ENCODE measurements at places on chromosomes 7 and 10.

DNA sequence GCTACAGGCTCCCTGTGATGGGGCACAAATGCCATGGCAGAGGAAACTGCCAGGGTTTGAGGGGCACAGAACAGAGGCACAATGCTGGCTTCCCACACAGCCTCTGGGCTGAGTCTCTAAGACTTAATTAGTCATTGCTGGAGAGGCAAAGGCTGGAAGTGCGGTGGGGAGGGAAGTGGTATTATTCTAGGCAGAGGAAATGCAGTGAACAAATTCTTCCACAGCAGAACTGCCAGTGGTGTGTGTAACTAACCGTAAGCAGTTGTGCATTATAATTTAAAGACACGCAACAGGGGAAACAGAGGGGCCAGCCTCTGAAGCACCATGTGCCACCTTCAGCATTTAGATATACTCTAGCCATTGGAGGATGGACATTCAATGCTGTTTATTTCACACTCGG, 12.8 kb downstream of the ICA1 start:
- DNase-seq, result no peak

GRCh38 chr7:20952916-20953315, 166.2 kb upstream of the SP8 start:
- DNase-seq, result no peak

- peak; percentile 7 for DNase-seq
Measured at GRCh38 chr10:132637477-132638129, 100.0 kb downstream of the INPP5A start.

DNA sequence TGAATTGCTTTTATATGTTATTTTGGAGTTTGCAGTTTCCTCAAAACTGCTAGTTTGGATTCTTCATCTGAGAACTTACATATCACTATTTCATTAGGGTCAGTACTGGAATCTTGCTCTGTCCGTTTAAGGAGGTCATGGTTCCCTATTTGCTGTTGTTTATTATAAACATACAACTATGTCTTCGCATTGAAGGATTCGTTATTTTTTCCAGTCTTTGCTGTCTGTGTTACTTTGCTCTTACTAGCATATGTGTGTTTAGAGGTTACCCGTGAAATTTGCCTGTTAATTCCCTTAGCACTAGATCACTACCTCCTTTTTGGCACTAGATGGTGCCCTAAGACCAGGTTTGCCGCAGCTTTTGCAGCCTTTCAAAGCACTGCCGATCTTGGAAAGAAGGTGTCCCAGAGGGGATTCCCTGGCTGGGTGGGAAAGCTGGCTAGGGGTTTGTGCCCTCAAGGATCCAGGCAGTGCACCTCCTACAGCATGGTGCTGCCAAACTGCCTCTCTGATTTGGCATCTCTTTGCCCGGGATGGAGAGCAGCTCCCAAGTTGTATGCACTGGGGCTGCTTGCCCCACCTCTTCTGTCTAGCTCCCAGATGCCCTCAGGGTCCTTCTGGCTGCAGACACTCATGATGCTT, 103.1 kb upstream of the APBB1IP start:
- peak; percentile 48 for DNase-seq

GRCh38 chr7:45917658-45918057, 3.4 kb downstream of the IGFBP3 start:
- DNase-seq, result peak; percentile 54

- no peak for DNase-seq
Measured at GRCh38 chr7:156059369-156059768, 247.1 kb upstream of the SHH start.

GRCh38 chr10:58341947-58342346, 7.1 kb downstream of the UBE2D1 start:
- DNase-seq, result no peak

Measured in effector CD8-positive, alpha-beta T cell (primary cell).